Cortex of kidney (tissue), 1 donor: ENCODE measurements at places on chromosomes 1 and 21.

DNA sequence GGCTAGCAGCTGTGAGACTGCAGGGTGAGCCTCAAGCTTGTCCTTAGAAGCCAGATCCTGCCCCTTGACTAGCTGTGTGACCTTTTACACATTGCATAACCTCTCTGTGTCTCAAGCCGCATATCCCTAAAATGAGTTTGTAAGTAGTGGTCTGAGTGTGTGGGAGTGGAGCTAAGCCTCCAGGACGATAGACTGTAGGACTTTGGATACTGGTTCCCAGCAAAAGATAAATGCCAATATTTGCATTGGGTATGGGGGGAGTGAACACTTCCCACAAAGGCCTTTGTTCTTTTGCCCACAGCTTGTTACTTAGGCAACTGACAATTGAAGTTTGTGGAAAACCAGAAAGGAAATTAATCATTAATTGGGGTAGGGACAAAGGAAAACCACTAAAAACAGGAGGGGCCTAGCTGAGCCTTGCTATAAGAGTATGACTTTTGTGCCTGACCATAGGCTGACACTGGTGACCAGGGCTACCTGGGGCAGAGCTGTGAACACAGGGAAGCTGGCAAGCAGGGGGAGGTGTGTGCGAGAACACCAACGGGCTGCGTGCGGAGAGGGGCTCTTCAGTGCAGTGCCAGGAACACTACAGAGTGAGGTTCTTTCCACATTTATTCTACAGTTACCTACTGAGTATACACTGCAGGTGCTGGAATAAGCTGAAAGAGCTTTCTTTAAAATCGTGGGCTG lies 102.4 kb upstream of the ETV3 start:
- DNase-seq, result no peak

DNA sequence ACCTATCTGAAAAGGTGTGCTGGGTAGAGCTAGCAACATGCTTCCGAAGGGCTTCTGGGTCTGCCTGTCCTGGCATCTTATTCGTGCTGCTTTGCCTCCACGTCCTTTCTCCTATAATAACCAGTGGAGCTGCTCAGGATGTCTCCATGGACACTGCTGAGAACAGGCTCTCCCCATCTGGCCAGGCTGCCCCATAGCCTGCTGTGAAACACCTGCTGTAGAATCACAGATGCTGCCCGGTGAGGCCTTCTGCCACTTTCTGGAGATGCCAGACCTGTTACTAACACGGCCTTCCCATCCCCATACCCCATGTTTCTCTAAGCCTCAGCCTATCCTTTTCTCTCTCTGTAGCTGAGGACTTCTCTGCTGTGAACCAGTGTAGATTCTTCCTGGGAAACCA lies 120.5 kb downstream of the IER5 start:
- DNase-seq, result no peak

- no peak for DNase-seq
These were observed 694.3 kb upstream of the NR5A2 start for GRCh38 chr1:199333180-199333579.

GRCh38 chr1:200336101-200336845 lies 73.6 kb downstream of the ZNF281 start:
- no peak for DNase-seq

DNA sequence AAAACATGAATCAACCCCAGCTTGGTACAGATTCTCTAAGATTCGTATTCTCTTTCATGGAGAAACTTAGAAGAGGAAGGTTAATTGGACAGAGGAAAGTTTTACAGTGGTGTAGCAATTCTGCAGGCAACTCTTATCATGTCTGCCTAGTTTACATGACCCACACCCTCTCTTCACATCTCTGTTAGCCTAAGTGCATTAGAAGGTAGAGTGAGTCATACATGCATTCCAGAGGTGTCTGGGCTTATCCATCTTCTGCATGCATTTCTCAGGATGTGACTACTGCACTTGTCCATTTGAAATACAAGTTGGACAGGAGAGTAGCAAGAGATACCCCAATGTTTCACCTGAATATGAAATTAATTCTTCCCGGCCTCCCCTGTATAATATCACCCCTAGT lies 578.4 kb upstream of the NCAM2 start:
- DNase-seq, result no peak

GRCh38 chr1:29050166-29050565 lies 73.5 kb downstream of the TMEM200B start:
- no peak for DNase-seq

DNA sequence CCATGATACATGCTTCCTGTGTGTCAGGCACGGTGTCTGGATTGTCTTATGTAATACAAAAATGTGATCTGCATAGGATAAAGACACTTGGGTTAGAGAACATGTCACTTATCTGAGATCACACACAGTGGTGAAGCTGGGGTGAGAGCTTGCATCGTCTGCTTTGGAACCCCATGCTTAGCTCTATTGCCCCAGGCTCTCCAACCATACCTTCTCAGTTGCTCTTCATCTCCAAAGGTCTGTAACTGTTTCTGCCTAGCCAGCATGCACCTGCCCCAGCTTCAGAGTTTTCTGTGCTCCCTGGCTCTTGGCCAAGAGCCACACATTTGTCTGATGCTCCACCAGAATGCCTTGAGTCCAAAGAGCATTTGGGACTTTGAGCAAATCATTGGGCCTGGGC lies 93.9 kb upstream of the COG2 start:
- no peak for DNase-seq

DNA sequence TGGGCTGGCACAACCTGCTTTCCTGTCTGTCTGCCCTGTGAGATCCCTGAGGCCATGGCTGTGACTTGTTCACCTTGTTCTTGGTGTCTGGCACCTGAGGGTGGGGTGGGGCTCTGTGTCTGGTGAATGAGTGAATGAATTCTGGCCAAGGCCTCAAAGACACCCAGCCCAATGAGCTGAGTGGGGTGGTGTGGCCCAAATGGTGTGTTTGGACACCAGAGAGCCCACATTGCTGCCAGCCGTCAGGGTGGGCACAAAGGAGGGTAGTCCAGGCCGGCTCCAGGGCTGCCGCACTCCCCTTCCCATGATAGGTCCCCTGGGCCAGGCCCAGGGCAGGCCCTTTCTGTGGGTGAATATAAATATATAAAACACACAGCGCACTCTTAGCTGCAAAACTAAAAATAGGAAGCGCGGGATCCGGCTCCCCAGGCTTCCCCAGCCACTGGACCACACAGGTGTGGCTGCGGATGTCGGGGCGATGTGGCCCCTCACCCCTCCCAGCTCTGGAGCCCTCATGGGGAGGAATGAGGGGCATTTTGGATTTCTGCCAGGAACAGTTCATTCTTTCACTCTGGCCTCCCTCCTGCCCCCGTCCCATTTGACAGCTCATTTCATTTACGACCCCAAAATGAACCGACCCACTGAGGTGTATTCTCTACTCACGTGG lies 33.3 kb downstream of the RUNX3 start:
- no peak for DNase-seq

DNA sequence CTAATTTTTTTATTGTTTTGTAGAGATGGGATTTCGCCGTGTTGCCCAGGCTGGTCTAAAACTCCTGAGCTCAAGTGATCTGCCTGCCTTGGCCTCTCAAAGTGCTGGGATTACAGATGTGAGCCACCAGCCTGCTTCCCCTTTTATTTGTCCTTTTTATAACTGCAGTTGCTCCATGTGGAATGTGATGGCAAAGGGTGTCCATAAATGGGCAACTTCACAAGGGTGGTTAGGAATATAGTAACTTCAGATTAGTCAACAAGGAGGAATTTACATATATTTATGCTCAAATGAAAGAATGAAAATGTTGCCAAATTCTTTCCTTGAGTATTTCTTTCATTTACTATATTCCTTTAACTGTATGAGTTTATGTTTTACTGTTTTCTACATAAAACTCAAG lies 182.9 kb downstream of the BACH1 start:
- no peak for DNase-seq

DNA sequence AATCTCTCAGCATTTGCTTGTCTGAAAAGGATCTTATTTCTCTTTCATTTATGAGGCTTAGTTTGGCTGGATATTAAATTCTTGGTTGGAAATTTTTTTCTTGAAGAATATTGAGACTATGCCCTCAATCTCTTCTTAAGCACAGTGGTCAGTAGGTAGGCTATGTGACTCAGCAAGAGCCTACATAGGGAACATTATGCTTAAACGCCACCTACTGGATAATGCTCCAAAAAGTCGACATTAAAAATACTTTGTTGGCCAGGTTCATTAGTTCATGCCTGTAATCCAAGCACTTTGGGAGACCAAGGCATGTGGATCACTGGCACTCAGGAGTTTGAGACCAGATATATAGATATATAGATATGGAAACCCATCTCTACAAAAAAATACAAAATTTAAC lies 678.0 kb upstream of the USP24 start:
- DNase-seq, result no peak

- DNase-seq, result no peak
These were observed 5.4 kb upstream of the NUAK2 start for GRCh38 chr1:205326812-205327466.

DNA sequence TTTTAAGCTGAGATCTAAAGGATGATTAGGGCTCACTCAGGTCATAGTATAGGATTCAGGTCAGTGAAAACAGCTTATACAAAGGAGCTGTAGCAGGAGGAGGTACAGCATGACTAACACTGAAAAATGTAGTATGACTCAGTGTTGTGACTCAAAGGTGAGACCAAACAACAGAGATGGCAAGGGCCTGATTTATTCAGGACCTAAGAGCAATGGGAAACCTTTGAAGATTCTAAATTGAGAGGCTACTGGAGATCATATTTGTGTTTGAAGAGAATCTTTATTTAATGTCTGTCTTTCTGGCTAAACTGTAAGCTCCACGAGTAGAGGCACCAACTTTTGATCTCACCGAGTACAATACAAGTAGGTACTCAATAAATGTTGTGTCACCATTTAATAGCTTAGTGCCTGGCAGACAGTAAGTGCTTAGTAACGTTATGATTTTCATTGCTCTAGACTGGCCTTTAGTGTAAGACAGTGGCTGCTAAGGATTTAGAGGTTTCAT lies 43.5 kb downstream of the PRKAA2 start:
- no peak for DNase-seq

- DNase-seq, result no peak
These were observed 6.6 kb upstream of the PTCH2 start for GRCh38 chr1:44849575-44850132.

GRCh38 chr21:25359724-25360123 lies 247.6 kb downstream of the MRPL39 start:
- no peak for DNase-seq

DNA sequence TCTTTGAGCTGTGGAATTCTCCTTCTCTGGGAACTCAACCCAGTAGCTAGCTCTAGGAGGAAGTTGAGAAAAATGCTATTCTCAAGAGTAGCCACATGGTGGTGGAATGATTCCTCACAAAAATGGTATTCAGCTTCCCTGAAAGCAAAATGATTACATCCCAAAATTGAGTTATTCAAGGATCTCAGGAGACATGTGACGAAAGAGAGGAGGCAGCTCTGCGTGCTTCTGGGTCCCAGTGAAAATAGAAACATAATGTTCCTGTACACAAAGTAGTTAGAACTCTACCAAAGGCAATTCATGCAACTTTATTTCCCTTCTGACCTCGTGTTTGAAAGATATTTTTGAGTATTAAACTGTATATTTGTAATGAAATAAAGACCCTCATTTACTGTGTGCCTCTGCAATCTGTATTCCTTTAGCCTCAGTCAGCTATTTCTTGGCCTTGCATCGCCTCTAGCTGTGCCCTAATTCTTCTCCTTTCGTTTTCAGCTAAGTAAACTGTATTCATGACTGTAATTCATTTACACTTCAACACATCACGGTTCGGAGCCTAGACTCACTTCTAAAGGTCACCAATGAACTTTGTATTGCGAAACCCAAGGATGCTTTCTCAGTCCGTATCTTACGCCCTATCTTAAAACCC lies 167.3 kb downstream of the FASLG start:
- no peak for DNase-seq

DNA sequence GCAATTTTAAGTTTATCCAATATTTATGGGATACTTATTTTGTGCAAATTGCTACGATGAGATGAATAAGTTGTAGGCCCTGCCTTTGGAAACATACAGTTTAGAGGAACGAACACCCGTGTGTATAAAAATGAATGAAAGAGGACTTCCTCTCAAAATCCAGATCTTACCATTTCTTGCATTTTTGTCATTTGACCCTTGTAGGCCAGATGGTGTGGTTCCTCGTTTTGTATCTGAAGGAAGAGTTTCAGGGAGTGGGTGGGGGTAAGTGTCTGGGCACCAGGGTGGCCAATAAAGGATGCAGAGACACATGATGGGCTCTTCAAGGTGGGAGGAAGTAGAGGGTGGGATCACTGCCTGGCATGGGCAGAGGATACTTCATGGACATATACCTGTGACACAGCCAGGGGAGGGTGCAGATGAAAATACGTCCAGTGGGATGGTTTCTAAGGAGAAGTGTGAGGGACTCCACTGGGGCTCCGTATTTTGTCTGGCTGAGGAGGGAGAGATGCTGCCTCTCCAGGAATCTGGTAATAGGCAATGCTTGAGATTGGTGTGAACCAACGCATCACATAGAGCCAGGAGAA lies 14.4 kb downstream of the MAPKAPK2 start:
- no peak for DNase-seq

- no peak for DNase-seq
These were observed at the start of gene KCNA10 for GRCh38 chr1:110519125-110519810. Gene KCNA10 (minus strand): TSS chr1:110519175. CDS start chr1:110518787, 388 bp downstream.

DNA sequence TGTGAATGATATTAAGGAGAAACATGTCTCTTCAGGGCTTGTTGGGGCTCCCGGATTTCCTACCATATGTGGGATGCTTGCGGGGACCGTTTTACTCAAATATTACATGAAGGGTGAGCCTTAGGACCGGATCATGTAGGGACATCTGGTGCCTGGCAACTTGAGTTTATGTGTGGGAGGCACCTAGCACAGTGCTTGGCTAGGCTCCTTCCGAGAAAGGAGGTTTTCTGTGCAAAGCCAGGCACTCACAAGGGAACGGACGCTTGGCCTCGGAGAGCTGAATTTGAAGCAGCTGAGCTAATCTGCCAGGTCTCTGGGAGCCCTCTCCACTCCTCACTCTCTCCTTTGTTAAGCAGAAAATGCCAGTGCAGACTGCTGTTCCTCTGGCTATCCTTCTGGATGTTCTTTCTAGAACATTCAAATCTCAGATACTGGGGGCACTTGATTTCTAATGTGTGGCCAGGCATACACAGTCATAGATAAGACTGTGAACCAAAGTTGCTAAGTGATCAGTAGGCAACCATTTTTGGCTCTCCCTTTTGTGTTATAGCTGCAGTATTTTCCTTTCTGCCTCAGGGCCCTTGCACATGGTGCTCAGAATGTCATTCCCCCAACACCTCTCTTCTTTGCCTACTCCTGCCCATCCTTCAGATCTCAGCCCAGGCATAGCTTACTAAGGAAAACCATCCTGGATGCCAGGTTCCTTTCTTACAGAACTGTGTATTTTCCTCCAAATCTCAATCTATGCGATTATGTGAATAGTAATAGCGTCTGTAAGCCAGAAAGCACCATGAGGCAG lies 216.6 kb upstream of the CSF3R start:
- no peak for DNase-seq

DNA sequence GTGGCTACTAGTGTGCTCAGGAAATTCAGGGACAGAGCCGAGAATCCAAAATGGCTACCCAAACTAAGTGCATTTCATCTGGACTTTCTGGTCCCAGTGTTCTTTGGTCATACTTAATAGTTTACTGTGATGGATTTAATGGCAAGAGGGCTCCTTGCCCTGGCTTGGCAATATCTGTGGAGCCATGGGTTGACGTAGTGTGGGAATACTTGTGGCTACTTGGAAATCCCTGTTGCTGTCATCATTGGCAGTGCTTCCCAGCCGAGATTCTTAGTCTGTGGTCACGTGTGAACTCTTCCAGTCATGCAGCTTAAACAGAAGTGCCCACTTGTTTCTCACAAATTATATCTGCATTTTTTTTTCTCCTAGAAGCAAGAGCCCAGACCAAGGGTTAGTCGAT lies 198.9 kb downstream of the HS2ST1 start:
- no peak for DNase-seq

GRCh38 chr1:117067533-117068370 lies 7.6 kb downstream of the TTF2 start:
- DNase-seq, result no peak

GRCh38 chr1:53463961-53464899 lies 5.0 kb downstream of the DMRTB1 start:
- DNase-seq, result no peak
